CD4-positive, alpha-beta T cell (primary cell): ENCODE measurements at places on chromosomes 4 and X.

DNA sequence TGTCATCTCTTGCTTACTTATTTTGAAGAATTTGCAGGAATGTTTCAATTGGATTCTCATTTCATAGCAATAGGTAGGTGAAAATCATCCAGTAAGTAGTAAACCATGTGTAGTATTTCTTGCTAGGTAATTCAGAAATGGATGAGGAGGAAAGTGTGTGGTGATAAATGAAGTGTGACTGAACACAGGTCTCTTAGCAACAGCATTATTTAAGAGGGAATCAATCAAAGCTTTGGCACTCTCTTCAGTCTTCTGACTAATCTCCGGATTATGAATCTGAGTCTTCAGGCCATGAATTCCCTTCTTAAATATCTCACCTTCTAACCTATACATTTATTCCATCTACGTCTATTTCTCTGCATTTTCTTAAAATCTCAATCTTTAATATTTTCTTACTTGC is 55.8 kb upstream of the ARHGAP24 start:
- DNase-seq = no peak

- DNase-seq = no peak
Measured at GRCh38 chr4:184596617-184597185, 52.5 kb downstream of the CASP3 start.

GRCh38 chr4:186021461-186022167 is 47.3 kb upstream of the TLR3 start:
- DNase-seq = no peak

DNA sequence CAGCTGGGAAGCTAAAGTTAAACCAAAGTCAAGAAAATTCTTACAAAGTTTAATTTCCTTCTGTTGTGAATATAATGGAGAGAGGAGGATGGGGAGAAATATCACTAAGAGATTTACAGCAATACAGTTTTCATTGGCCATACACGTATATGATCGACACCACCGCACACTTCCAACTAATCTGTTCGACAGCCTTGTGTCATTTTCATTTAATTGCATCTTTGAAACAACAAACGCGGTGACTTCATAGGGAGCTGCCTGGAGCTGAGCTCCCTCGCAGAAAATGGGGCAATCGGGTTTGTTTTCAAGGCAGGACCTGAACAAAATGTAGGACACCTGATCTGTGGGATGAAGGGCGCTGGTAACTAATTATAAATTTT is 1.3 kb downstream of the PTPN13 start:
- no peak for DNase-seq

DNA sequence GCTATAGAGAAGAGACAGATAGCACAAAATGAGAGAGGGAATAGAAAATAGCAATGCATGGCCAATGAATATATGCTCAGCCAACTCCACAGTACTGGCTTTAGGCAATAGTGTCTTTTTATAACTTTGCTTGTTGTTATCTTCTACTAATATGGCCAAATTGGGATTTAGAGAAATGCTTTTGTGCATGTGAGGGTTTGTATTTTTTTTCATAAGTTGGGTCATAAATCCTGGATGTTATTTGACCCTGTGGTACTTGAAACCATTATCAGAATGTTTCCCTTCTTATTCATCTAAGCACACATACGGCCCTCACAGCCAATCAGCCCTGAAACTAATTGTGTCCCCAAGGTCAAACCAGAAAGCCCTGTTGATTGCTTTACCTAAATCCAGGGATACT is 35.2 kb upstream of the LPAR4 start:
- no peak for DNase-seq

GRCh38 chr4:170497112-170497511 is 407.4 kb upstream of the AADAT start:
- DNase-seq = no peak

GRCh38 chrX:81195712-81196111 is 6.0 kb downstream of the HMGN5 start:
- DNase-seq = peak; percentile 33

- no peak for DNase-seq
Measured at GRCh38 chr4:90643156-90643555, 516.0 kb downstream of the CCSER1 start.

DNA sequence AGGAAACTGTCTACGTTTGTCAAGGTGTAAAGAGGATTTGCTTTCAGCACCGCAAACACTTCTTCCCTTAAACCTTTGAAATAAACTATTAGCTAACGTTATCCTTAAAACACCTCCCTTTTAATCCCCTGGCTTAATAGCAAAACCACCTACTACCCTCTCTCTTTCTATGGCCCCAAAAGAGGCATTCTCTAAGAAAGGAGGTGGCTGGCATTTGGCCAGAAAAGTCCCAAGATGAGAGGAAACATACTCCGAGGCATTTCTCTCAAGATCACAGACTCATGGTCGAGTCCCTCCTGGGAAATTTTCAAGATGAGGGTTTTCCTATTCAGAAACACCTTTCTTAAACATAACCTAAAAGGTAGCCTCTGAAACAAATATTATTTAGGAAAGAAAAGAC is 60.6 kb upstream of the VCX3B start:
- no peak for DNase-seq

DNA sequence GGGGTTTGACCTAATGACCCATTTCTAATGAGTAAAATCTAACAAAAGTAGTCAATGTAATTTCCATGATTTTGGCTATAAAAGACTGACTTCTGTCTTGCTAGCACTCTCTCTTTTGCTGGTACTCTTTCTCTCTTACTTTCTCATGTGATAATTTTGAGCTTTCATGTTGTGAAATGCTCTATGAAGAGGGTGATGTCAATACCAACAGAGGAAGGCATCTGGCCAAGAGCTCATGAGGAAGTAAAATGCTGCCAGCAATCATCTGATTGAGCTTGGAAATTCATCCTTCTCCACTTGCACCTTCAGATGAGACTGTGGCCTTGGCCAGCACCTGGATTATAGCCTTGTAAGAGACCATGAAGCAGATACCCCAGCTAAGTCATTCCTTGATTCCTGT is 347.7 kb downstream of the HS3ST1 start:
- DNase-seq = no peak

DNA sequence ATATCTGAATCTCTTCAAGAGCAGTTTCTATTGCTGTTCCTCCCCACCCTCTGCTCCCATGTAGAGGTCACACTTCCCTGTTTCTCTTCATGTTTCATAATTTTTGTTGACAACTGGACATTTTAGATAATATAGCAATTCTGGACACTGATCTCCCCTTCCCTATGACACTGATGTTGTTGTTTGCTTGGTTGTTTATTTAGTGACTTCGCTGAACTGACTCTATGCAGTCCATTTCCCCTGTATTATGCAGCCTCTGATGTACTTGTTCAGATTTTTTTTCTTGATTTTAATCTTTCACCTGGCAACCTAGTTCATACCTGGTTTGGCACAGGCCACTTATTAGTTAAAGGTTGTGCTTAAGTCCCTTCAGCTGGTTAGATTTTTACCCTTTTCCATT is 29.2 kb downstream of the CLDN2 start:
- no peak for DNase-seq

- no peak for DNase-seq
Measured at GRCh38 chr4:8544282-8544681, 35.9 kb upstream of the GPR78 start.

DNA sequence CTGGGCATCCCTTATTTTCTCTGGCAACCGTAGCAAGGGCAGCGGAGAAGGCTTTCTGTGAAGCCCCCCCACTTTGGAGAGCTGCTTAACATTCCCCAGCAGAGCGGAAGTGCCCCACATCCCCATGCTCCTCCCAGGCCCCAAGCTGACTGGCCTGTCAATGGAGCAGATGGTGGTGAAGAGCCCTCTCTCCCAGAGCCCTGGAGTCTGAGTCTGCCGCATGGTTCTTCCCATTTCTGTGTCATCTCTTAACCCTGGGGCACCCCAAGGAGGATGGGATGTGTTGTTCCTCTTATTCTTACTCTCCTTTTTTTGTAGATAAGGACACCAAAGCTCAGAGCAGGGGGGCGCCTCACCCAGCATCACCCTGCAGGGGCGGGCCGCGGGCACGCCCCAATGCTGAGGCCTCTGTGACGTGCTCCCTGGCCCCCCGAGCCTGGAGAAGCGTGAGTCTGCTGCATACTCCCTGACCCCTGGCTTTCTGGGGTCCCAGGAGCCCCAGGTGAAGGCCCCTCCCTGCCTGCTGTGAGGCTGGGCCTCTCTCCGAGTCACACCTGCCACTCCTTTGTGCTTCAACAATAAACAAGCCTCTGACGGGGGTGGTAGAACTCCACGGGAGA is 35.9 kb downstream of the ADRA2C start:
- DNase-seq = no peak

DNA sequence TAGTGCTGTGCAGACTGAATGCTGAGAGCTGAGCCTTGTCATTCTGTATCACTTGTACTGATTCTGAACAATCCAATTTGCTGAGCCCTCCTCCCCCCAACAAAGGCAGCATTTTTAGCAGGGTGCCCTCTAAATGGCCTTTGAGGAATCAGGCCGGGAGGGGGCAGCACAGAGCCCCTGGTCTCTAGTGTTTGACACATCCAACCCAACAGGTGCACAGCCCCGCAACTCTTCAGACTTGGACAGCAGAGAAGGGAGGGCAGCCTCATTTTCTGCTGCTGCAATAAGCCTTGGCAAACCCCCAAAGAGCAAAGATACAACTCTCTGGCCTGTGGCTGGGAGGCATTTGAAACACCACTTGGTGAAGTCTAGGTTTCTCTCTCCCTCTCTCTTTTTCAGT is 3.4 kb downstream of the ATP1B4 start:
- peak; percentile 36 for DNase-seq

DNA sequence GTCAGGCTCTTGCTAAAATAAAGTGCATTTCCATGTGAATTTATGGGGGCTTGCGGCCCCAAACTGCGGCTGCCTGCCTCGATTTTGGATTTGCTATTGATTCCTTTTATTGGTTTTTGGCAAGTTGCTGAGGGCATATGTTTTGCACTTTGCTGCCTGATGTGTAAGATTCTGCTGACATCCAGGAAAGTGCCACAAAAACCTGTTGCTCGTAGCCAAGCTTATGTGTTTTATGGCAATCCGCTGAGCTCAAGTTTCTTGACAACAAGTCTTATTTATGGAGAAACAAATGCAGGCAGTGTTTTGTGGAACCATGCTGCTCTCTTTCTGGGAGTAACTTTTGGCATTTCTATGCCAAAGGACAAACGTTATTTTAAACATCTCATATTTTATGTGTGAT is 97.3 kb upstream of the DDIT4L start:
- no peak for DNase-seq

- no peak for DNase-seq
Measured at GRCh38 chr4:138005486-138005885, 236.7 kb downstream of the SLC7A11 start.

GRCh38 chrX:118225711-118226428 is 109.3 kb upstream of the KLHL13 start:
- no peak for DNase-seq

DNA sequence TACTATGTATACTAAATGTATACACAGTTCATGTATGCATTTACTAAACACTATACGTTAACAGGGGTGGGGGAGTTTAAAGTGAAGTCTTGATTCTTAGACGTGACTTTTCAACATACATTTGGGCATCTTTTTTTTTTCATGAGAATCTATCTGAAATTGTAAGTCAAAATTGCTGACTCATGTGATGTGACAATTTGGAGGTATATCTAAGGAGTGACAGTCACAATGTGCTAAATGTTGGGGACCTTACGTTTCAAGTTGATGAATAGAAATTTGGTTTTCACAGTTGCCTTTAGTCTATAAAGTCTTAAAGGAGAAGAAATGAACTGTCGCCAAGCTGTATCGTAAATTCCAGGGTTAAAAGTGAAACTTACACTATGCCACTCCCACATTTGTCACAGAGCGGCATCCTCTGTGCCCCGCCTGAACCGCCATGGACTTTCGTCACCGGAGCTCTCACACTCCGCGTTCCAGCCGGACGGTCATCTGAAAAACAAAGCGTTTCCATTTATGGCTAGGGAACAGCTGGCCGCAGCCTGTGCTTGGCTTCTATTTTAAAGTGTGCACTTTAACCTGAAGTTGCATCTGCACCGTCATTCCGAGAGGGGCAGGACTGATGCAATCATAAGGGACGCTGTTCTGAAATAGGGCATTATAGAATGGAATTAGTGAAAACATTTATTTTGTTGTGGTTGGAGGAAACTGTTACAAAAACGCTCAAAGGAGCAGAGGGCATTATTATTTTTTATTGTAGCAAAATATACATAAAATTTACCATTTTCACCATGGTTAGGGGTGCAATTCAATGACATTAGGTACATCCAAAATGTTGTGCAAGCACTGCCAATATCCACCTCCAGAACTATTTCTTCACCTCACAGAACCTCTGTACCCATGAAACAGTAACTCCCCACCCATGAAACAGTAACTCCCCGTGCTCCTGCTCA is 30.9 kb downstream of the PDLIM3 start:
- no peak for DNase-seq

DNA sequence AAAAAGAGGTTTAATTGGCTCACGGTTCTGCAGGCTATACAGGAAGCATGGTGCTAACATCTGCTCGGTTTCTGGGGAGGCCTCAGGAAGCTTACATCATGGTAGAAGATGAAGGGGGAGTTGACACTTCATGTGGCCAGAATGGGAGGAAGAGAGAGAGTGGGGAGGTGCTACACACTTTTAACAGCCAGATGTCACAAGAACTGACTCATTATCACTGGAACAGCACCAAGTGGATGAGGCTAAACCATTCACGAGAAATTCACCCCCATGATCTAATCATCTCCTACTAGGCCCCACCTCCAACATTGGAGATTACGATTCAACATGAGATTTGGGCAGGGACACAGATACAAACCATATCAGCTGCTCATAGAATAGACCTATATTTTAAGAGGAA is 255.8 kb downstream of the OPHN1 start:
- DNase-seq = no peak

DNA sequence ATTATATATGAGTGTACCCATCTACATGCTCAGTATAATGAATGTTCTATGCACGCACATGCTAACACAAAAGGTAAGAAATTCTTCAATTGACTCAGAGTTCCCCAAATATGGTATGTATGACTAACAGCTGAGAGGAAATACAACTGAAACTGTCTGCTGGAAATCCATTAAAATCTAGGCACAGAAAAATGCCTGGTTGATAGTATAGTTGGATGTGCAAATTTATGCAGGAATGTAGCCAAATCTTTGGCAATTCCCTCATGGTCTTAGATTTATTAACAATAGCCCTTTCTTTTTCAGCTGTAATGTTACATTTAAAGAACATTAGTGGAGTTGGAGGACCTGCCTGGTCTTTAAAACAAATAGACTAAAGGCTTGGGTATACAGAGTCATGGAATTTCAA is 5.5 kb downstream of the CAMK2D start:
- no peak for DNase-seq

DNA sequence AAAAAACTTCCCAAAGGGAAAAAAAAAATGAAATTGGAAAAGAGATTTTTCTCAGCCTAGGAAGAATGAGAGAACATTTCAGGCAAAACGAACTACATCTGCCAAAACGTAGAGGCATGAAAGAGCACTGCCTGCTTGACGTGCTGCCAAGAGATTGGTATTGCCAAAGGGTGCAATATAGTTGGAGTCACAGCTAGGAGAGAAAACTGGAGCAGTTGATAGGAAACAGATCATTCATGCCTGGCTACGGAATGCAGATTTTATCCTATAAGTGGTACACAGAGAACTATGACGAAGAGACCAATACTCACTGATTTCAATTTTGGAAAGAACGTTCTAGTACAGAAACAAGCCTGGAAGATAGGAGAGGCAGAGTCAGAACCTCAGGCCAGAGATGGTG is 68.4 kb upstream of the IQCM start:
- DNase-seq = no peak

- DNase-seq = no peak
Measured at GRCh38 chr4:71550220-71551165, 211.7 kb downstream of the SLC4A4 start.

- DNase-seq = no peak
Measured at GRCh38 chr4:14289708-14290107, 662.2 kb upstream of the BOD1L1 start.
